ENCODE measurements at places on chromosomes 3 and 15.

- DNase-seq = no peak
These were observed 43.7 kb downstream of the RASGRF1 start for GRCh38 chr15:79046691-79047404.

DNA sequence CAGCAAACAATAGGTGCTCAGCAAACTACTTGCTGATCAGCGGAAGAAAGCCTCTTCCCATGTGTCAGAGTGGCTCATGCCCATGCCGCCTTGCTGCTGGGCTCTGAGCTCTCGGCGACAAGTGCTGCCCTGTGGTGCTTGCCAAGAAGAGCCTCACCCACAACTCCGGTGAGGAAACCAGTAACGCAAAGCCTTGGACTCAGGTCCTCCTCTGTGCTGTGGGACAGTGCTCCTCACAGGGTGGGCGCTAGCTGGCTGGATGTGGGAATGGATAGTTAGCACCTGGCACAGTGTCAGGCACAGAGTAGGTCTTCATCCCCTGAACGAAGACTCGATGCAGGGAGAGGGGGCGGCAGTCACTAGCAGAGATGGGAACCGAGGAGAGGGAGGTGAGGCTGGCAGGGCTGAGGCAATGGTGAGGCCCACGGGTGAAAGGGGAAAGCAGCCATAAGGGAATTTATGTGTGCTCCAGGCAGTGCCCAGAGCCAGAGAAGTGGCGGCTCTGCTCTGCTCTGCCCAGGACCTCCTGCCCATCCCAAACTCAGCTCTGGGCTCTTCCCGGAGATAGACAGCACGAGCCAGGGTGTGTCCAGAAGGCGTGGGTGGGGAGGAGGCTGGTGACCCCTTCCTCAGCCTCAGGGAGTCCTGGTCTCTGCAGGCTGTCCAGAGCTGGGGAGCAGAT lies 55.7 kb downstream of the IQSEC1 start:
- no peak for DNase-seq

GRCh38 chr3:108099679-108100428 lies 9.0 kb upstream of the CD47 start:
- no peak for DNase-seq

- no peak for DNase-seq
These were observed 25.5 kb downstream of the OSBPL10 start for GRCh38 chr3:31955581-31955980.

DNA sequence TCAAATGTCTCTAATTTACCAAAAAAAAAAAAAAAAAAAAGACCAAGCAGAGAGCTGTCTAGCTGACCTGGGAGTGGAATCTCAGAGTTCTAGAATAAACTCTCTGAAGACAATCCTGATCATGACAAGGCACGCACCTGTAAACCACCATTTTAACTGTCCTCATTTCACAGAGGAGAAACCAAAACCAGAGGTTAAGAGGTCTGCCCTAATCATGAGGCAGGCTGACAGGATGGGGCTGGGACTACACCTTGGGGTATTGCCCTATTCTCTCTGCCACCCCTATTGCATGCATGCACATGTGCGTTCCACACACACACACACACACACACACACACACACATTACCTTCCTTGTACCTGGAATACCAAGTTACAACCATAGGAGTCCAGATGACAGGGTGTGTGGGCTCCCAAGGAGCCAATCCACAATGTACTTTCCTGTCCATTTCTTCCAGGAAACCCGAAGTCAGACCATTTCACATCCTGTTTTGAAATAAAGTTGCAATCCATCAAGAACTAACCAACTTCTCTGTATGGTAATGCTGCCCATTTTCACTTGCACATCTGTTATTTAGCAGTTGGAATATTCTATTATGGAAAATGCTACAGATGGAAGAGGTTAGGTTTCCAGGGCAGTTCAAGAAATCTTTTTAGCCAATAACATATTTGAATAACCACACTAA lies 34.6 kb downstream of the HSPBAP1 start:
- no peak for DNase-seq

DNA sequence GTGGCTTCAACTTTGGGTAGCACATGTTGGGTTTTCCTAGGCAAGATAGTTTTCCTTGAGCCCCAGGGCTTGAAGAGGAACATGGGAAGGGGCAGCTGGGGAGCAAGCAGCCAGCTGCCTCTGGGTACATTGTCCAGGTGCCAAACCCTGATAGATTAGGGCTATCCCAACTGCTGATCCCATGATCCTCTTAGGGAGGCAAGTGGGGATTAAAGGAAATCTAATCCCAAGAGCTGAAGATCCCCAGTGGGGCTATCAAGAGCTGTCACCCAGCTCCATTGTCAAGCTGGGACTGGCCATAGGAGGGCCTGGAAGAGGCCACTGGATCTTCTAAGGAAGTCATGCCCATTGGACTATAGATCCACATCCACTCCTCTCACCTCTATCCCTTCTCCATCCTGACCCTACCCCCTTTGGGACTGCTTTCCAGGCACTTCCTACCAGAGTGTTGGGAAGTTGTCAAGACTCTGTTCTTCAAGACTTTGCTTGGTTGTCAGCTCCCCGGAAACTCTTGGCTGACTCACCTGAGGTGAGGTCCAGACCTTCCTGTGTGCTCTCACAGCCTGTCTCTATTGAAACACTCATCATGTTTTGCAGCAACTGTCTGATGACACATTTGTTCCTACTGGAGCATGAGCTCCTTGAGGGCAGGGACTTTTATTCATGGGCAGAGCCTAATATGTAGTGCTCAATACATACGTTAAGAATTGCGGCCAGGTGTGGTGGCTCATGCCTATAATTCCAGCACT lies 5.9 kb downstream of the CAMK2N2 start:
- peak; percentile 33 for DNase-seq

- DNase-seq = peak; percentile 48
These were observed 227.1 kb downstream of the RPLP1 start for GRCh38 chr15:69679623-69680228.

DNA sequence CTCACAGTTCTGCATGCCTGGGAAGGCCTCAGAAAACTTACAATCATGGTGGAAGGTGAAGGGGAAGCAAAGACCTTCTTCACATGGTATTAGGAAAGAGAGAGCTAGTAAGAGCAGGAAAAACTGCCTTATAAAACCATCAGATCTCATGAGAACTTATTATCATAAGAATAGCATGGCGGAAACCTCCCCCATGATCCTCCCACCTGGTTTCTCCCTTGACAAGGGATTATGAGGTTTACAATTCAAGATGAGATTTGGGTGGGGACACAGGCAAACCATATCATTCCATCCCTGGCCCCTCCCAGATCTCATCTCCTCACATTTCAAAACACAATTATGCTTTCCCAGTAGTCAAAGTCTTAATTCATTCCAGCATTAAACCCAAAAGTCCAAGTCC lies 34.6 kb upstream of the TMEM45A start:
- DNase-seq = no peak

GRCh38 chr3:37968199-37968598 lies 22.4 kb upstream of the VILL start:
- no peak for DNase-seq

GRCh38 chr3:37986479-37987314 lies 3.9 kb upstream of the VILL start:
- no peak for DNase-seq

DNA sequence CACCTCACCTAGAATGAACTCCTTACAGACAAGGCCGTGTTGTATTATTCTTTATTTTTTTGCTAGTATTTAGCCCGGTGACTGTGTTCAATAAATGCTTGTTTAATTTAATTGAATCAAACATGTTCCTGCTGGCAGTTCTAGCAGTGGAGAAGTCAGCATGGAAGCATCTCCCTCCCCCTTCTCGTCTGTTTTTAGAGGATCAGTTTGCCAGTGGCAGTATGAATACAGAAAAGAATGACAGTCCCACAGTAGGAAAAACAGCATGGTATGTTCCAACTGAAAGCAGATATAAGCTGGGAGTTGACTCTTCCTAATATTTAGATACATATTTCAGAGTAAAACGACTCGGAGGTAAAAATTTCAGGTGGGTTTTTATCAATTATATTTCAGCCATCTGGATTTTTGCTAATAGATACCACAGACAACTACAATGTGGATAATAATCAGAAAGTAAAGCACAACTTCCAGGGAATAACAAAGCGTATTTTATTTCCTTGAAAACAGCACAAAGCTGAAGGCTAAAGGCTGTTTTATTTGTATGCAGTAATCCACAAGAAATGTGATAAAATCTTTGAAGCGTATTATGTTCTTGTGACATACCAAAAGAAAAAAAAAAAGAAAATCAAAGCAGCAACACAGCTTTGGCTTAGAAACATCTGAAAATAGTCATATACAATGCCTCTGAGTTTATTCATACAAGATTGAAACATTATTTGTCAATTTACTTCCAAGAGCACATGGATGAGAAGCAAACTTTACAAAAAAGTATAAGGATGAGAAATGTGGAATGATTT lies 244.5 kb upstream of the KCNMB2 start:
- DNase-seq = no peak

DNA sequence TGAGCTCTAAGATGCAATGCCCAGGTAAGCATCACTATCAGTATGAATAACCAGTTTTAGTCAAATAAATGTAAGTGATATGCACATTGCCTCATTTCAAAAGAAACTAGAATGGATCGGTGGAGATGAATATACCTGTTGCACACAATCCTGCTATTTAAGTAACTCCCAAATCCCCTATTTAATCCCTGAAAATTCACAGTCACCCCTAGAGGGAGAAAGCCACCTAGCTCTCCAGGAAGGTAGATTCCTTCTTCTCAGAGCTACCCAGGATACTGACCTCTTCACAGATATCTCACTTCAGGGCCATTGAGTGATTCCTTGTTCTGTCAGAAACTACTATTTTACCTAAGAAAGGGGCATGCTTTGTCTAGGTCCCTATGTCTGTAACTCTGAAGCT lies 11.7 kb downstream of the LSAMP start:
- DNase-seq = no peak

- DNase-seq = no peak
These were observed 22.9 kb upstream of the DNAAF4 start for GRCh38 chr15:55530861-55531313.

DNA sequence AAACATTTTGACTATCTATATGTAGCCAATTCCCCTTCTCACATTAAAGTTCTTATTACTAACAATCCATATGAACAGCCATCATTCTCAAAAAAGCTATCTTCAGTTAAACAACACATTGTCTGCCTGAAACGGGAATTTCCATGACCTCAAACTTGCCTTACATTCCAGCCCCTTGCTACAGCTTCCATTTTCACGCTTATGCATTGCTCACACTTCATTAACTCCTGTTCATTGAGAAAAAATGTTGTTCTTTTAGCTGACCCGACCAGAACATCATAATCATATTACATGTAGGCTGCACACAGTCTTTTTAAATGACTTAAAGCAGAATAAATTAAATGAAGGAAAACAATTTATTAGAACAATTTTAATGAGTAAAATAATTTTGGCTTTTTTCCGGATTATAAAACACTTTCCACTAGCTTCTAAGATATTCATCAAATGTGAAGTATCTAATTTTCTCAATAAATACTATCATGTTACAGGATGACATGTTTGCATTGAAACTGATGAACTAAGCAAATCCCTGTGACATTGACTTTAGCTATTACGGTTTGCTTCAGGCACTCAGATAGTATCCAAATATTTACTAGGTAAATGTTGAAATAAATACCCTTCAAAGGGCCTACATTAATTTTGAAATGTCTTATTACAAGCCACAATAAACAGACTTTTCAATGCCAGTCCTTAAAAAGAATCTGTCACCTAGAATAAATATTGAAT lies 49.9 kb downstream of the P3H2 start:
- DNase-seq = no peak

DNA sequence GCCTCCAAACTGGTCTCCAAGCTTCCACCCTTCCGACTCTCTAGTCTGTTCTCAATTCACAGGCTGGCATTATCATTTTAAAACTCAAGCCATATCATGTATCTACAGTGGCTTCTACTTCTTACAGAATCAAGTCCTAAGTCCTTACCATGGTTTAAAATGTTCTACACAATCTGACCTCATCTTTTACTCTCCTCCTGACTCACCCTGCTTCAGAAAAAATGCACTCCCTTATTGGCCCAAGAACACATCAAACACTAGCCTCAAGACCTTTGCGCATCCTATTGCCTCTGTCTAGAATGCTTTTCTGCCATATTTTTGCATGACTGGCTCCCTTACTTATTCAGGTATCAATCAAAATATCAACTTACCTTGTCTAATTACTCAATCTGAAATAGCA lies 11.0 kb downstream of the MRPL3 start:
- no peak for DNase-seq

DNA sequence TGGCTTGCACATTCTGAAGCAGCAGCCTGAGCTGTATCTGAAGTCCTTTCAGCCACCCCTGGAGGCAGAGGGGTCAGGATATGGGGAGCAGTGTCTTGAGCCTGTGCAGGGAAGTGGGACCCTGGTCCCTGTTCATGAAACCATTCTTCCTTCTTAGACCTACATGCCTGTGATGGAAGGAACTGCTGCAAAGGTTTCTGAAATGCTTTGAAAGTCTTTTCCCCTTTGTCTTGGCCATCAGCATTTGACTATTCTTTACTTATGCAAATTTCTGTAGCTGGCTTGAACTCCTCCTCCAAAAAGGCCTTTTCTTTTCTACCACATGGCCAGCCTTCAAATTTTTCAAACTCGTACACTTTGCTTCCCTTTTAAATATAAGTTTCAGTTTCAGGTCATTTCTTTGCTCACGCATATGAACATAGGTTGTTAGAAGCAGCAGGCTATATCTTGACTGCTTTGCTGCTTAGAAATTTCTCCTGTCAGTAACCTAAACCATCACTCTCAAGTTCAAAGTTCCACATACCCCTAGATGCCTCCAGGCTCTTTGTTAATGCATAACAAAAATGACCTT lies 62.3 kb downstream of the GALK2 start:
- no peak for DNase-seq

GRCh38 chr3:52373676-52374075 lies 57.6 kb downstream of the DNAH1 start:
- DNase-seq = no peak

- peak; percentile 27 for DNase-seq
These were observed 26.9 kb upstream of the LINGO1 start for GRCh38 chr15:77659350-77660321.

DNA sequence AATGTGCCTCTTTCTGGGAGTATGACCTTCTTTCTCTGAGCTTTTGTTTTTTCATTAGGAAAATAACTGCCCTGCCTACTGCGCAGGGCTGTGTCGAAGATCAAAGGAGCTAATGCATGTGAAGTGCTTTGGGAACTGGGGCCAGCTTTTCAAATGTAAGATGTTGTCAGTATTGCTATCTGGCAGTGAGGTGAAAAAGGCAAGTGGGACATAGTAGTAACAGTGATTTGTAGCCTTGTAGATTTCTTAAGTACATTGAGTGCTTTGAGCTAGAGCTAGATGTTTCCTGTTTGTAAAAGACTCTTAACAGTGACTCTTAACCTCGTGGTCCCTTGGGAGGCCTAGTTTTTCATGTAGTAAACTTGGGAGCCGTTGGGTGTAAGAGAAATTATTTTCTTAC lies 126.5 kb downstream of the ECT2 start:
- DNase-seq = no peak

Data from stimulated activated CD4-positive, alpha-beta T cell treated with anti-CD3 and anti-CD28 coated beads, Interleukin-4, amount 100 ng/mL, for 24 hours (primary cell).